Progenitor cell of endocrine pancreas (in vitro differentiated cells): ENCODE measurements at places on chromosomes 5 and 9. TPM values are rescaled to one million over a fixed set of nuclear protein-coding genes. Genes with fewer than 3 reads are reported as not detected.

The LECT2 gene
- not detected in 2 replicates for total RNA-seq

The NPM1 gene
- total RNA-seq, result 1,367 and 1,453 TPM in 2 replicates

DNA sequence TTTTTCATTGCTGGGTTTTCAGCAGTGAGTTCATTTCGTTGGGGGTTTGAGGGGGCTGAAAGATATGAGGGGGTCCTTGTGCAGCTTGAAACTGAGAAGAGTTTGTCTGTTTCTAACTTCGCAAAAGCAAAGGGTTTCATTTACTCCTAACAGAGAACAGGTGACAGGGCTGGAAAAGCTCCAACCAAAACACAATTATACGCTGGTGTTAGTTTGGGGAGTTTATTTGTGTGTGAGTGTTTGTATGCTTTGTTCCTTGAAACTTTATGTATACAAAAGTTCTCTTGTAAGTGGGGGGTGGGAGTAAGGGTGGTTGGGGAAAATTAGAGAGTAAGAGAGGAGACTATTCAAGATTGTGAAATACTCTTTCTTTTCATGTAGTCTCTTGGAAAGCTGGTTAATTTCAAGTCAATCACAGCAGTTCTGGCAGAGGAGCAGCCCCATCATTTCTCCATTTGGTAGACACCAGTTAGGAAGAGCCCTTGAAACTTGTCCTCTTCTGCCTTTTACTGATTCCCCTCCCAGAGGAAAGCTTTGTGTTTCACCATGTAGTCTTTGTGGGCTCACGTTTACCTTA, 881 bp downstream of the TNFAIP8 start:
- no peak for DNase-seq
- no peaks in the 10 kb centered on the region for H3K36me3 ChIP-seq
- no peak overlapping the region for H3K27ac ChIP-seq
- peaks cover 42% of the 10 kb centered on the region for H3K27me3 ChIP-seq
- peak overlapping the region; percentile 89 for H3K4me3 ChIP-seq
- peaks cover 25% of the 10 kb centered on the region for H3K4me1 ChIP-seq

DNA sequence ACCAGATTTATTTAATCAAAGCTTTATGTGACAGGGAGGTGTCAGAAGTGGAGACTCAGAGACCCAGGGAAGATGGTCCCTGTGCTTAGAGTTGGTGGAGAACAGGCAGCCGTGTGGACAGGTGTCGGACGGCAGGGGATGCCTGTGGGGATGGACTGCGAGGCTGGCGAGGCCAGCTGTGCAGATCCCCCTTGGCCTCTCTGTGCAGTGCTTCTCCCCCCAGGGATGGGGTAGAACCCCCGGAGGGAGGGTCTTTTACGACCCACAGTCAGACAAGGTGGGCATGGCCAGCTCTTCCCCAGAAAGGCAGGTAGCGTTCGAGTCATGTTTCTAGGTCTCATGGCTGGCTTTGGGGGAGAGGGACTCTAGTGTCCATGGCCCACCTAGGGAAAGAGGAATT, 4.7 kb upstream of the SLC2A6 start:
- peaks cover 37% of the 10 kb centered on the region for H3K27me3 ChIP-seq
- no peak overlapping the region for H3K27ac ChIP-seq
- H3K4me3 ChIP-seq, result no peak overlapping the region

GRCh38 chr9:37999588-38000189, 69.3 kb downstream of the SHB start:
- peaks cover 5% of the 10 kb centered on the region for H3K4me1 ChIP-seq
- no peak overlapping the region for H3K4me3 ChIP-seq
- no peaks in the 10 kb centered on the region for H3K27me3 ChIP-seq
- no peak for DNase-seq
